ENCODE measurements at places on chromosomes 4 and X.

DNA sequence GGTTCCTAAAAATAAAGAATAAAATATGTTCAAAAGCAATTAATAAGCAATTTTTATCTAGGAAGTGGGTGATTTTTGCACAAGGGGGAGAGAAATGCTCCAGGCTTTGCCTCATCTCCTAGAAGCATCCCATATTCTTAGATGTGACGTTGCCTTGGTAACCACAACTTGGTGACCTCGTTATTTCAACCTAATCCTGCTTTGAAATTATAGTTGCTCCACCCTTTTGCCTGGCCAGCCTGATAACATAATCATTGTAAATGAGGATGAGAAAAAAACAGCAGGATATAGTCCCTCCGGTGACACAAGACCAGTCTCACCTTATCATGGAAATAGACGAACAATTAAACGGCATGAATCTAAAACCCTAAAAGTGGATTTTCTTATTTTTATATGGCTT is 194.4 kb downstream of the QDPR start:
- DNase-seq, result no peak

DNA sequence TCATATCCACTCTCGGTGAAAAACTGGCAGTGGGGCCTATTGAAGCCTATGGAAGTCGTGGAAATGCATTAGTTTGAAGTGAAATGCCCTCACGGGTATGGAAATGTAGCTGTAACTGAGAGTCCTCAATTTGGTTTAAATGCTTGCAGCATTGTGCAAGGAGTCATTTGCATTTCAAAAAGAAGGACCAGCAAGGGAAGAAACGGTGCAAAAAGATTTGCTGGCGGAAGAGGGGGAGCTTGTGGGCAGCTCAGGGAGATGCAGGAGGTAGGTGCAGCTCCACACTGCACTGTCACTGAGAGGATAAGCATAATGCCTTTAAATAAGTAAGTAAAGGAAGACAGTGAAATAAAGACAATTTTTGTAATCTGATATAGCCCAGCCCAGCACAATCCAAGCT is 400.4 kb upstream of the DIPK2B start:
- DNase-seq, result no peak

GRCh38 chrX:47232803-47233332 is at the start of gene USP11:
TSS of gene USP11 (plus strand) at chrX:47233009. CDS start at chrX:47233044, 35 bp downstream.
- peak; percentile 80 for DNase-seq

DNA sequence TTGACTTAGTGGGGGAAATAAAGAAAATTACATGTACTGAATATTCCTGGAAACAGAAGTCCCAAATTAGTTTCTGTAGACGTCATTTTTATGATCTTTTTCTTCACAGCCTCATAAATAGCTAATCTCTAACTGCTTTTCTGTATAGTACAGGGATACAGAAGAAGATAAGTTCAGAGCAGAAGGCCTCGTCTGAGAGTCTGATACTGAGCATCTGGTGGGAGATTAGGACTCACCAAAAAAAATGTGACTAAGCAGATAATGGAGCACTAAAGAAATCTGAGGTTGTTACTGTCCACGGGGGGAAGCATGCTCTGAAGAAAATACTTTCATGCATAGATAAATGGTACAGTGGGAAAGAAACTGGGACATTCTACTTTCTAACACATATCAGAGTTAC is 115.3 kb upstream of the TRPC5 start:
- no peak for DNase-seq

GRCh38 chr4:104756837-104757236 is 262.1 kb upstream of the CXXC4 start:
- DNase-seq, result no peak

GRCh38 chr4:168711197-168712140 is 214.6 kb downstream of the PALLD start:
- no peak for DNase-seq

GRCh38 chr4:24769571-24769970 is 25.8 kb upstream of the SOD3 start:
- DNase-seq, result no peak

DNA sequence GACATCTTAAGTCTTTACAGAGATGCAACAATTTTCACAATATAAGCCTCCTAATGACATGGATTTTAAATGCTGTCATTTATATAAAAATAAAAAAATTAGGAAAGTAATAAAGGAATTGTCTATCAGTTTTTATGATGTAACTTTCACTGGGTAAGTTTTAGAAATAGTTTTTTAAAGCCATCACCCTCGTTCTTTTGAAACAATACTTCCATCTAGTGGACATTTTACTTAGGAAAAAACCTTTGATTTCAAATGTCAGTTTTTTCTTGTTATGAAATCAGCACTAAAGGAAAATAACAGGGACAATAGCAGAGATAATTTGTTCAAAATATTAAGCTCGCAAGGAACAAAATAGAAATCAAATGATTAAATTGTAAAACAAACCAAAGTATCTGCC is 24.3 kb upstream of the NDNF start:
- peak; percentile 61 for DNase-seq

GRCh38 chr4:158008551-158009218 is 164.1 kb downstream of the GASK1B start:
- DNase-seq, result no peak

GRCh38 chr4:94262163-94263016 is 54.7 kb downstream of the SMARCAD1 start:
- DNase-seq, result no peak

DNA sequence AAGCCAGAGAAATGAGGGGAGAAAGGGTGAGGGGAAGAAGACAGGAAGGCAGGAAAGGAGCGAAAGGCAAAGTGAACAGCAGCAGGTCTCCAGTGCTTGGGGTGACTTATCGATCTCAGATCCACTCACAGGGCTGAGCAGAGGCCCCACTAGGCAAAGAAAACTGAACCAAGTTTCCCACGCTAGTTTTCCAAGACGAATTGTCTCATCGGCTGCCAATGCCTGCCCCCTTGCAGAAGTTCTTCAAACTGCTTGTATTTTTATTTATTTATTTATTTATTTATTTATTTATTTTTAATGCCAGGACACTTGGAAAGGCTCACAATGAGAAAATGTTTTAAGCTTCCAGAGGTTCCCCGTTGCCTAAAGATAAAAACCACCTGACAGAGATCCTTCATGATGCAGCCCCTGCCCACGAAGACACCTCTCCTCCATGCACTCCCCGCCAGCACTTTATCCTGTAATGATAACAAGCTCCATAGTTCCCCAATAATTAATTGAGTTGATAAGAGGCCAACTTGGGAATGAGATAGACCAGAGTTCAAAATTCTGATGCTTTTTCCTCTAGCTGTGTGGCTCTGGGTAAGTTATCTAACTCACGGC is 43.2 kb downstream of the QDPR start:
- peak; percentile 50 for DNase-seq

DNA sequence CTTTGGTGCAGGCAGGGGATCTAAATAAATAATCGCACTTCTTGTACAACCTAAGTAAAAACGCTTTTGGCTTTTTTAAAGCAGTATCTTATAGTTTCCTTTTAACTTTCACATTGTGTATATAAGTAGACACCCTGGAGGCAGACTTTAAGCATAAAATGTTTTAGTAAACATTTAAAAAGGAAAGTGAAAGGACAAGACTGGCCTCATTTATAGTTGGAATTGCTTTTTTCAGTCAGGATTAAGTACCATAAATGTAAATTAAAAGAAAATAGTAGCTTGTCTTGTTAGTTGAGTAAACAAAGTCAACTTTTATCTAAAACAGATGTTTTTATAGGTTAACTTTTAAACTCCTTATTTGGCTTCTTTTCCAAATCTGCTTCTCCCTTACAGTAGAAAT is 39.7 kb downstream of the PTPN13 start:
- no peak for DNase-seq

- no peak for DNase-seq
These were observed 46.9 kb downstream of the TET2 start for GRCh38 chr4:105193536-105193935.

DNA sequence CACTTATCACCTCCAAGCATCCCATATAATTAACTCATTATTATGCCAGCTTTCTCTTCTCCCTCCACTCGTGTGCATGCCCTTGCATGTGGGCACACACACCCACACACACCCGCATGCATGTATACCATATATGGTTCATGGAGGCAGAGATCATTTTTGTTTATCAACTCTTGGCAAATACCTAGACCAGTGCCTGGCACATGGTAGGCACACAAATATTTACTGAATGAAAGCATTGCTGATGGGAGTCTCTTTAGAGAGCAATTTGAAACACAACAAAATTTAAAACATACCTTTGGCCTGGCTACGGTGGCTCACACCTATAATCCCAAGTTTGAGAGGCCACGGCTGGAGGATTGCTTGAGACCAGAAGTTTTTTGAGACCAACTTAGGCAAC is 51.1 kb upstream of the SLC10A4 start:
- no peak for DNase-seq

- no peak for DNase-seq
These were observed 51.4 kb downstream of the NALF2 start for GRCh38 chrX:69555481-69556041.

DNA sequence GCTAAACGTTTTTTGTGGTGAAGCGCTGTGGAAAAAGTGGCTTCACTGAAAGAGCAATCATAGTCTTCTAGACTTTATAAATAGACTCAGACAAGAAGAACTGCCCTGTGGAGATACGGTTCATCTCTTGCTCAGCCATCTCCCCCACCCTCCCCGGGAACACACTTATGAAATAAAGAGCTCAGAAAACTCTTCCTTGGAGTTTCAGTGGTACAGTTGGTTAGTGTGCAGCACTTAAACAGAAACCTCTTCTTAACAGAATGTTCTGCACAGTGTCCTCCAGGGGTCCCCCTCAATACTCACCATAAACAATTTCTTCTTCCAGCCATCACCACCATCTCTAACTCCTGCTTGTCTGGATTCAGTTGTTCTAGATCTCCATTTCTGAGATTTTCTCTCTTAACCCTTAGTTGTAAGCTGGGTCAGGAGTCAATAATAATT is 313.0 kb downstream of the ARHGAP10 start:
- peak; percentile 26 for DNase-seq

DNA sequence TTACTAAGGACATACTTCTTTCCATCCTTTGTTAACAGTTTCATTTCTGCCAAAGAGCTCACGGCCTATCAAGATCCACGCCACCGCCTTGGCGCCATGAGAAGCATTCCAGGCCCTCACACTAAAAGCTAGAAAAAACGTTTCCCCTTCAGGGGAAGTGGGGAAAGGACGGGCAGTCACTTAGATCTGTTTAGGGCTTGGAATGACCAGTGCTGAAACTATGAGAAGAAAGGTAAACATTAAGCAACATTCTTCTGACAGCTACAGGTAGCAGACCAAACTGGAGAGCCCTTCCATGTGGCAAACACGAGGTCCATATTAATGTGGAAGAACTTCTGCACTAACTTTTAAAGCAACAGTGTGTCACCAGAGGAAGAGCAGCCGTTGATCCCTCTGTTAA is 146.7 kb downstream of the SH3KBP1 start:
- no peak for DNase-seq

- no peak for DNase-seq
These were observed 8.3 kb downstream of the ARHGAP10 start for GRCh38 chr4:147740176-147740575.

DNA sequence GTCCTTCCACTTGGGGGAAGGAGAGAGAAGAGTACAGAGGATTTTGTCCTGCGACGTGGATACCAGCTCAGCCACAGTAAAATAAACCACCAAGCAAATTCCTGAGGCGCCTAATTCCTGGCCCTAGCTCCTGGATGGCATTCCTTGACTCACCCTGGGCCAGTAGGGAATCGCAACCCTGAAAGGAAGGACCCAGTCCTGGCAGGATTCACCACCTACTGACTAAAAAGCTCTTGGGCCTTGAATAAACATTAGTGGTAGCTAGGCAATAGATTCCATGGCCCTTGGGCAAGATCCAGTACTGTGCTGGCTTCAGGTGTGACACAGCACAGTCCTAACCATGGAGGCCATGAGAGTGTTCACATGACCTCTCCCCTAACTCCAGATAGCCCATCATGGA is 45.6 kb downstream of the GABRA3 start:
- no peak for DNase-seq

GRCh38 chr4:97150966-97151365 is 992.3 kb downstream of the STPG2 start:
- DNase-seq, result no peak
